SK-N-SH treated with all-trans-retinoic acid at 6 μM for 48 hours (cell line): ENCODE measurements at places on chromosomes 6 and 20.

GRCh38 chr20:33570743-33571142, 80.8 kb downstream of the CBFA2T2 start:
- ATAC-seq: no peak

- no peak for ATAC-seq
Observed at GRCh38 chr20:42218621-42219374, 600.6 kb upstream of the CHD6 start.

- no peak for ATAC-seq
Observed at GRCh38 chr6:155197932-155198331, 65.9 kb upstream of the CLDN20 start.

- no peak for ATAC-seq
Observed at GRCh38 chr6:149319422-149319821, 1.9 kb downstream of the TAB2 start.

GRCh38 chr20:16708602-16709001, 21.2 kb upstream of the SNRPB2 start:
- no peak for ATAC-seq

GRCh38 chr20:25090492-25091429, 8.8 kb upstream of the VSX1 start:
- ATAC-seq: no peak; the same call in 2 of the 3 replicates

DNA sequence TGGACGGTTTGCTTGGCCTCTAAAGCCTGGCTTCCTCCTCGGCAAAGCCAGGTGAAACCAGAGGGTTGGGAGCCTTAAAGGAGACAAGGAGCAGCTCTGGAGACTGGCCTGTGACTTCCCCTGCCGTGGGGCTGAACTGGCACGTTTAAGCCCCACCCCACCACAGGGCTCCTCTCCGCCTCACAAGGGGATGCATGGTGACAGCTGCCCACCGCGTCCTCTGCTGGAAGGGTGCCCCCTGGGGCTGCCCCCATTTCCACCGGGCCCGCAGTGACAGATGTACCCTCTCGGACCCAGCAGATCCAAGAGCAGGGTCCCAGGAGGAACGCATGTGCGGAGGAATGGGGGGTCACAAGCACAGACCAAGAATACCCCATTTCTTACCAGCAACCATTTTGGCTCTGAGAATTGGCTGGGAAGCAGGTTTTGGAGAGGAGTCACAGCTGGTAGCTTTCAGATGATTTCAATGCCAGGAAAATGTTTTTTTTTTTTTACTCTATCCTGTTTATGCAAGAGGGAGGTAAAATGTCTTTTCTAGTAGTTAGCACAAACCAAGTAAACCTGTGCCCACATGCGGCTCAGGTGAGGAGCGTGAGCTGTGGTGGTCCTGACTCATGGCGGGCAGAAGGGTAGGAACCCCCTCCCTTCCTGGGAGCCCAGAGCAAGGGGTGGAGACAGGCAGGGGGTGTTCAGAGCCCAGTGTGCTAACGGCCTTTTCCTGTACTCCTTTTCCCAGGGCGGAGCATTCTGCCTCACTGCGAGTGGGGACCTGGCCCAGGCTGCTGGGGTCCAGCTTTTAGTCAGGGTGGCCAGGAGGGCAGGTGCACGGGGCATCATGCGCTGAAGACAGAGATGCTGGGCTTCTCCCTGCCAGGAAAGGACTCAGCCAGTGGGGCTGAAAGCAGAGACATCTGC, 33.0 kb downstream of the FRMD1 start:
- no peak for ATAC-seq

- ATAC-seq: no peak
Observed at GRCh38 chr6:36997811-36998722, 7.4 kb upstream of the FGD2 start.

DNA sequence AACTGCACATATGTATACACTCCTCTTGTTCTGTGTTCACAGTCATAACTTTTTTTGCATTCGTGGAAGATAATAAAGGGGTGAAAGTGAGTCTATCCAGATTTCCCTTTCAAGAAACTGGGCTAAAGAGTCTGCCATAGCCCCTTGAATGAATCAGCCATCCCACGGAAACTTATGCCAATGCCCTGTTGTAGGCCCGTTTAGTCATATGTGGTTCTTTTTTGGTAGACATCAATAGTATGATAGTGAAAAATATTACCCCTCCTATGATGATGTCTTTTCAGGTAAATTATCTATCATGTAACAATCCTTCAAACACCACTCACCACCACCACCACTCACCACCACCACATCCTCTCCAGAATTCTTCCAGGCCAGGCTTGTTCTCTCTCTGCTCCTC, 99.9 kb upstream of the MYLIP start:
- ATAC-seq: no peak

DNA sequence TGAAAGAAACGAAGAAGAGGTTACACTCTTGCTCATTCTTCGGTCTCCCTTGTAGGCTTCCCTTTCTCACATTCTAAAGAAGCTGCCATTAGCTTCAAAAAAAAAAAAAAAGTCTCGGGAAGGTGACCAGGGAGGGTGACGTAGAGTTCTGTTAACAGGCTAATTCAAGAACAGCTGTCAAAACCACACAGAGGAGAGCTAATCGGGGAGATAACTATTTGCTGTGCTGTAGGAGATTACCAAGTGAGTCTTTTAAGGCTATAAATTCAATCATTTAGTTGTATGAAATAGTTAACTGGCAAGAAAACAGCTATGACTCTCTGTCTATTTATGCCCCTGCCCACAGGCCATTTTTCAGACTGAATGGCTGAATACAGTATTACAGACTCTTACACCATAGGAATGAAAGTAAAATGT, 256.8 kb downstream of the SYNE1 start:
- peak; percentile 71 for ATAC-seq

DNA sequence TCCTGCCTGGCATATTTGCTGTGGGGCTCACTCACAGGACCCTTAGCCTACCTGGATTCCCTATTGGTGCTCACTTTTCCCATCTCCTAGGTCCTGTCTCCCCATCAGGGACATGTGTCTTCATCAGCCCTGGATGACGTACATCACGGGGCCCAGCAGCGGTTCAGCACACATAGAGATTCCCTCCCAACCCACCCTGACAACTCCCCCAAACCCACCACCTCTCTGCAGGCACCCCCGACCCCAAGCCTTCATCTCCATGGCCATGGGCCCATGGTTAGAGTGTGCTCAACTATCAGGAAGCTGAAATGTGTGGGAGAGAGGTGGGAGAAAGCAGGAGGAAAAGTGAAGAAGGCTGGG, 25.4 kb upstream of the SPDEF start:
- no peak for ATAC-seq

DNA sequence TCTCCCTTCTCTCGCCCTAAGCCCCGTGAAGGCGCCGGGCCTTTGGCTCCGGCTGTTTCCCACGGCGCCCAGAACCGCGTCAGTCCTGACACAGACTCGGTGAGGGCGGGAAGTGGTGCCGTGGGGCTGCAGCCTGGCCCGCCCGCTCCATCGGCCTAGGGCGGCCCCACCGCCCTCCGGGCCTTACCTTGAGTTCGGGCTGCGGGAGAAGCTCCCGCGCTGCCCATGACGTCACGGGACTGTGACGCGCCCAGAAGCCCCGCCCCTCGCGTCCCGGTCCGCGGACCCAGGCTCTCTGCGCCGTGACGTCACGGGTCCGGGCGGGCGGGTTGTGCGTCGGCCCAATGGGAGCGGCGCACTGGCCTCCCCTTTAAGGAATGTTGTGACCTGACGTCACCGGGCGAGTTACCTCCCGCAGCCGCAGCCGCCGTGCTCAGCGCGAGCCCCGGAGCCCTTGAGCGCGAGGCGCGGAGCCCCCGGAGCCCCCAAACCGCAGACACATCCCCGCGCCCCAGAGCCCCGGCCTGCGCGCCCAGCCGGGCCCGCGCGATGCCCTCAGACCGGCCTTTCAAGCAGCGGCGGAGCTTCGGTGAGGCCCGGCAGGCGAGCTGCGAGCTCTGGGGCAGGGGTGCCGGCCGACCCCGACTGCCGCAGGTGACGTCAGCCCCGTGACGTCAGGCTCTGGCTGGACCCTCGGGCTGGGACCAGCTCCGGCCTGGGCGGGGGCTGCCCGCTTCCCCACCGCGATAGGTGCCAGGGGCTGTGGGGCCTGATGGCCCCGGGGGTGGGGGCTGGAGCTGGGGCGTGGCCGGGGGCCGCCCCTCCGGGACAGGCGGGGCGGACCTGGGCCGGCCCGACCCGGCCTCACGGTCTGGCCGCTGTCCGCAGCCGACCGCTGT, at the start of gene MAP1LC3A:
MAP1LC3A (plus strand) TSS at position 399 of the 899 bp plus-strand sequence; CDS start at position 550, 151 bp downstream.
- peak; percentile 89 for ATAC-seq

DNA sequence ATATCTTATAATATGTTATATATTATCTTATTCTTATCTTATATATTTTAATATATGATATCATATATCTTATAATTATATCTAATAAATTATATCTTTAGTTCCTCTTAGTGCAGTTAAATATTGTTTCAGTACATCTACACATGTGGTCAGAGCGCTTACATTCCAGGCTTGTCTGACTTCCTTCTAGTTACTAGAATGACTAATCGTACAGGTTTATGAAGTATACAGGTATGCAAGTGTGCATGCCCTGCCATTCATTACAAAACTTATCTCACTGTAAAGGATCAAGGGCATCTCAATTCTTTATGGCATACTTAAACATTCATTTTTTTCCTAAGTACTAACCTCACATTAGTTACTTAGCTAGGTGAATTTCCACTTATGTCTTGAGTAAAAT, 1278.0 kb upstream of the MAP3K7 start:
- no peak for ATAC-seq

DNA sequence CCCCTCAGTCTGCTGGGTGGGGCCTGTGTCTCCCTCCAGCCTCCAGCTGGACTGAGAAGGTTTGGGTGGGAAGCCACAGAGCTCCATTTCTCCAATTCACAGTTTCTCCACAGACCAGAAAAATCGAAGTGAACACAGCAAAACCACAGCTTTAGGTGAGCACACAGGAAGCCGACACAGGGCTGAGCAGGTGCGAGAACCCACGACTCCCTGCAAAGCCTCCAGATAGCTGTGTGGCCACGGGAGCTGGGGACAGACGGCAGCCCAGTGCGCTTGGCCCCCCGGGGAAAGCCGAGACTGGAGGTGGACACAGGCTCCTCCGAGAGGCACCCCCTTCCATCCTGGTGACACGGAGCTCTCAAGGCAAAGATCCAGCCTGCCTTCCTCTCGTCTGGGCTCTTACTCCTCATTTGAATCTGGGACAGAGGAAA, 29.0 kb upstream of the MPC1 start:
- no peak for ATAC-seq

DNA sequence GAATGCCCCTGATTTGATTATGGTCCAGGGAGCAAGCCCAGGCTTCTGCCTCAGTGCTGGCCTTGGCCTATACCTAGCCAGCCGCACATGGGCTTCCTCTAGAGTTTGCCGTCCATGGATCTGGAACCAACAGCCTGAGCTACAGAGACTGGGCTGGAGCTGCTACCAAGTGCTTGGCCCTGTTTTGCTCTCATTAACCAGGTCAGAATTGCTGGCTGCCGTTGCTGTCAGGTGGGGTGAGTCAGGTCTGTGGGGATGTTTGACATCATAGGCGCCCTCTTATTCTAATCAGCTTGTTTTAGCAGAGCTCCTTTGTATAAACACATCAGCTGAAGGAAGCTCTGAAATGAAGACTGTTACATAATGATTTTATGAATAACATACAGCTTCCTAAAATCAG, 83.1 kb upstream of the PHACTR2 start:
- ATAC-seq: no peak

DNA sequence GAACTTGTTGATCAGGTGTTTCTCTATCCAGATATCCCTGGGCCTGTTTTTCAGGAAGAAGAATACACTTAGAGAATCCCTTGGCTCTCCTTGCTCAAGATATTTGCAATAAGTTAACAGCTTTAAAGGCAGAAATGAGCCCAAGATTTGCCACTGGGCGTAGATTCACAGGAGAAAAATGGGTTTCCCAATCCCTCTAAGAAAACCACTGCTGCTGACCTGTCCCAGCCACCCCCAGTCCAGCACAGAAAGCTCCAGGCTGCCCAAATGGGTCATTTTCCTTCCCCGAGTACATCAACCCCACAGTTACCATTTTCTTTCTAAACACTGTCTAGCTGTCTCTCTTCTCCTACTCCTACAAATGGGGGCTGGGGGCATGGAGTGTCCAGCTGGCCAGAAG, 67.3 kb downstream of the ANKRD60 start:
- no peak for ATAC-seq

DNA sequence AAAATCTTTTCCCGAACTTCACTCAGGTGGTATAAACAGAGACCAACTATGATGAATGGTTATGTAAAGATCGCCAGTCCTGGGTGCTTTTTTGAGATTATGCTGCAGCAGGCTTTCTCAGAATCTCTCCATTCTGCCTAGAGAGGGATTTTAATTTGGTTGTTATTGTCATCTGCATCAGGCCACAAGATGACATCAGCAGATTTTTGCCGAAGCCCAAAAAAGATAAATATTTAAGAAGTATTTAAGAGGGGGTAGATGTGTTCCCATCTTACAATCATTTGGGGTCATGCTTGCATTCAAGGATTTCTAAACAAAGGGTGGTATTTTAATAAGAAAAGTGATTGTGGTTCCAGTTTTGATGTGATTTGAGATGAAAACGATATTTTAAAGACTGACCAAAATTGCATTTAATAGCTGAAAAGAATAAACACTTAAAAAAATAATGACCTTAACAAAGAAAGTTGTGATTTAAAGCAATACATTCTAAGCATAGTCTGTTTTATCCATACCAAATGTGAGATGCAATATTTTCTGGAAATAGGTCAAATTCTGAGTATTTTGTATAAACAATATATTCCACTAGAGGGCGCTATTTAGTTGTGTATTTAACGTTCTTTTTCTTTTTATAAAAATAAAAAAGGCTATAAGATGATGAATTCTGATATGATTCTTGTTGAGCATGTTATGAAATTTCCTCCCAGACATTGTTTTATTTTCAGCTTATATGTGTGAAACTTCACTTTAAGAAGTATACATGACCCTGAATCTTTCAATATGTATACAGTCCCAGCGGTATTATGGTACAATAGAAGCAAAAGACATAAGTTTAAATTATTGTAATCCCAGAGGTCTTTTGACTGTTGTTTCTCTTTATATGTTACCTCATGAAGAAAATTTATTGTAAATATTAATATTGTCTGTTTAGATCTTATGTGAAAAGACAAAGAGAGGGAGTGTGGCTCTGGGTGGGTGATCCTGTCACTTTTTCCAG, 51.0 kb upstream of the ZFP64 start:
- ATAC-seq: no peak

DNA sequence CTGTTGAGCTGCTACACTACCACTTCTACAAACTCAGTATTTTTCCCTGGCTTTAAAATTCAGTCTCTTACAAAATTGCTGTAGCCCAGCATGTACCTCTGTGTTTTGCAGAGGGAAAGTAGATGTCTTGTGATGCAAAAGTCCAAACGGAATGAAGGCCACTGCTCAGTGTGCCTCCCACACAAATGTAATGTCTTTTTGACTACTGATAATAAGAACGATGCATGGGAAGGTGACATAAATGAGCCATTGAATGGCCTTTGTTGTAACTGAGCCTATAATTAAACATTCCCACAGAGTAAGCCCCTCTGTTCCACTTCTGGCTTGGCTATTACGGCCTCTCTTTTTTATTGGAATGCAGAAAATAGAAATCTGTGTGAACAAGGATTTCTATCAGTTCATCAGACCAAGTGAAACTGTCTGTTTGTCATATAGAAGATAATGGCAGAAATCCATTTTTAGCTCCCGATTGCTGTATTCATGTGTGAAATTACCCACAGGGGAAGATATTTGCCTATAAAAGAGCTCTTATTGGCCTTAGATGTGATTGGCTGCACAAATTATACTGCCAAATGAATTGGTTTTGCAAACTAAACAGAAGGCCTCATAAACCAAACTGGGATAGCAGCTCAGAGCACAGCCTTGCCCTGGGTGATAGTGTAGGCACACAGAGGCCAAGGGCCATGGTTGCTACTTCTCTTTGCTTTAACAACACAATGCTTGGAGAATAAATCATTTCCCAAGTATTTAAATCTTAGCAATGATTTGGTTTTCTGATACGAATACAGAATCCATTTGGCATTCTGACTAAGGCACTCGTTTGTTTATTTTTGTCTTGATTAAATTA, 241.5 kb upstream of the PLN start:
- no peak for ATAC-seq

- ATAC-seq: no peak
Observed at GRCh38 chr20:62773845-62774714, 22.2 kb upstream of the MRGBP start.
